ENCODE measurements at places on chromosomes 3 and 15.

GRCh38 chr3:174218016-174218415 is 641.1 kb upstream of the NAALADL2 start:
- no peak for DNase-seq

- DNase-seq: no peak
Measured at GRCh38 chr3:39250116-39250747, 29.6 kb downstream of the CX3CR1 start.

GRCh38 chr3:171791692-171792076 is 18.6 kb downstream of the PLD1 start:
- DNase-seq: no peak

DNA sequence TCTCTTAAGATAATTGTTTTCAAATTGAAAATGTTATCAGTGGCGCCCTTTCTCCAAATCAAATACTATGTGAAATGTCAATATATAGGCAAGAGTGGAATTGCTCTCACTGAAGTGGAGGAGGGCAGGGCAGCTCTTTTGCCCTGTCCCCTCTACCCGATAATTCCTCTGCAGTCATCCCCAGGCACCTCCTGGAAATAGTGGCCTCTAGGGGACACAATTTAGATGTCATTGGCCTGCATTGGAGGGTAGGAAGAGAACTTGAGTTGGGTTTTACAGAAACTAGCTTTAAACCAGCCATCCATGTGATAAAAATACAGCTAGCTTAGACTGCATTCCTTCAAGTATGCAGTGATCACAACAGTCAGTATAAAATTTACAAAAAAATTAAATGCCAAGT is 288.9 kb downstream of the EDEM1 start:
- DNase-seq: no peak

DNA sequence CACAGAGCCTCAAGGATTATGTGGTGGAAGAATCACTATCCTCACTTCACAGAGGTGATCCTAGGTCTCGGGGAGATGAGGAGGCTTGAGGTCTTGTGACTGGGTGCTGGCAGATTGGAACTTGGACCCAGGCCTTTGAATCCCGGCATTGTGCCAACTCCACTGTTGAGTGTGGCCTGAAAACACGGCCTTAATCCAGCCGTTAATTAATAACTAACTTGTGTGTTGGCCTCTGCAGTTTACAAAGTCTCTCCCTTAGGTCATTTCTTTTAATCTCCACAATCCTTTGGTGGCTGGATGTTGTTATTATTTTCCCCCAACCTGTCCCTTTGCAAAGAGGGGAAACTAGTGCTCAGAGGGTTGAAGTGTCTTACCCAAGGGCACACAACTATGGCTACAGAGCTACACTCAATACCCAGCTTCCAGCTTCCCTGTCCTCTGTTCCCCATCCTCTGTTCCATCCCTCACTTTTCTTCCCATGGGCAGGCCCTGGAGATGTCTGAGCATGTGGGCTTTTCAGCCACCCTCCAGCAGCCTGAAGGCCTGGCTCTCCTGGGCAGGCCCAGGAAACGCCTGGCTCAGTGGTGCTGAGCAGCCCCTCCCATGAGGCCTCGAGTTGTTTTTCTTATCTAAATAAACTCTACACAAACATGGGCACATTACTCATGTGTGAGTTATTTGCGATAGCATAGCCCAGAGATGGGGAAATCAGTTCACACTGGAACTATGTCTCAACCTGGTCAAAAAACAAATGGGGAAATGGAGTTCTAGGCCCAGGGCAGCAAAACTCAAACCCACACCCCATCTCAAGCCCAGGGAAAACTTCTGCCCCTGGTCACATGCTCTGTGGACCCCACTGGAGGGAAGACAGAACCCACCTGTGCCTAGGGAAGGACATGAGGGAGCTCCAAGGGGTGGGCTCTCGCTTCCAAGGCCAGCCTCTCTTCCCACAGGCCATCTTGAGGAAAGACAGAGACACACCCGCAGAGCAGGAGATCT is 16.8 kb upstream of the SMAD3 start:
- no peak for DNase-seq

GRCh38 chr3:191566469-191566868 is 105.5 kb downstream of the PYDC2 start:
- DNase-seq: no peak

DNA sequence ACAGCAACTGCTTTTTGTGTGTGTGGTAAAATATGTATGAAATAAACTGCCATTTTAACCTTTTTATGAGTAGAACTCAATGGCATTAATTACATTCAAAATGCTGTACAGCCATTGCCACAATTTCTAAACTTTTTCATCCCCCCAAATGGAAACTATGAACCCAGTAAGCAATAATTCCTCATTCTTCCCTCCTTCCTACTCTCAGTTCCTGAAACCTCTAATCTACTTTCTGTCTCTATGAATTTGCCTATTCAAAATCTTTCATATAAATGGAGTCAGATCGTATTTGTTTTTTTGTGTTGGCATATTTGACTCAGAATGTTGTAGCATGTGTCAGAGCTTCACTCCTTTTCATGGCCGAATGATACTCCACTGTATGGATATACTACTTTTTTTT is 5.3 kb upstream of the BLM start:
- no peak for DNase-seq

GRCh38 chr15:77094397-77095030 is 23.6 kb upstream of the TSPAN3 start:
- no peak for DNase-seq

DNA sequence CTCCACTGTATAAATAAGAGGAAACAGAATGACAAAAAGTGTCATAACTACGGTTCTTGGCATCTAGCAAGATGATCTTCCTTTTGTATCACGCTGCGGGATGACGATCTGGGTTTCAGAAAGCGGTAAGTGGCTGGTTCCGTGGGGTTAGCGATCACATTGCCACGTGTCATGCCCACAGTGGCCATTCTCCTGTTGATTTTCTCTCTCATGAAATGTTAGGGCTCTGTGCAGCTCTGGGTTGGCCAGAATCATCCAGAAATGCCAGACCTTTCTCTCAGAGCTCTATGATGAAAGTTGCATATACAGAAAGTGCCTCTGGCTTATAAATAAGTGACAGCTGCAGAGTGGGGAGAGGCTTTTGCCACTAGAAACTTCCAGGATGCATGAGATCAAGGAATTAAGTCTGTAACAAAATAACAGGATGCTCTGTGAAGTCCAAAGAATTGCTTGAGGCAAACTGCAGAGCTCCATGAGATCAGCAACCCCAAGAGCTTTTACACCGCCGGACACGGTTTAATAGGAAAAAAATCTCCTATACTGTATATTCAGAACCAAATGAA is 71.6 kb downstream of the ABTB1 start:
- no peak for DNase-seq

GRCh38 chr15:68447209-68447608 is 15.2 kb upstream of the ITGA11 start:
- no peak for DNase-seq

DNA sequence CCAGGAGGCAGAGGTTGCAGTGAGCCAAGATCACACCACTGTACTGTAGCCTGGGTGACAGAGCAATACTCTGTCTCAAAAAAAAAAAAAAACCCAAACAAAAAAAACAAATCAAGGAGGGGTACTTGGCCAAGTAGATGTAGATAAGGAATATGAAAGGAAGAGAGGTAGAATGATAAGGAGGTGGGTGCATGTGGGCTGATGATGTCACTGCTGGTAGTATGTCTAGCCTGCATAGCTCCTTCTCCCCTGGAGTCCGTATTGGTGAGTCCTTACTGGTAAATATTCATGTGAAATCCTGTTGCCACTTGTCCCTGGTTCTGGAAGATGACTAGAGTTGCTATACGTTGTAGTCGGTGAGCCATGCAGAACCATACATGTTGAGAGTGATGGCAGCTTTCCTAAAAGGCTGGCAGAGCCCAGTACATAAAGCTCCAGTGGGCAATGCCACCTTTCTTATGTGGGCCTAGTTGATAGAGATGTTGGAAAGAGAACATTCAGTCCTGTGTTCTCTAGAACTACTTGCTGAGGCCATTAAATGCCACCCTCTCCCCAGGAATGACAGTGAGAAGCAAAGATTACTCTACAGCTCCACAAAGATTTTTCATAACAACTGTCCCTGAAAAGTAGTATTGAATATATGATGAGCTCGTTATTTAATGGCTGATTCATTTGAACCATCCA is 11.0 kb downstream of the KAT2B start:
- DNase-seq: peak; percentile 34

DNA sequence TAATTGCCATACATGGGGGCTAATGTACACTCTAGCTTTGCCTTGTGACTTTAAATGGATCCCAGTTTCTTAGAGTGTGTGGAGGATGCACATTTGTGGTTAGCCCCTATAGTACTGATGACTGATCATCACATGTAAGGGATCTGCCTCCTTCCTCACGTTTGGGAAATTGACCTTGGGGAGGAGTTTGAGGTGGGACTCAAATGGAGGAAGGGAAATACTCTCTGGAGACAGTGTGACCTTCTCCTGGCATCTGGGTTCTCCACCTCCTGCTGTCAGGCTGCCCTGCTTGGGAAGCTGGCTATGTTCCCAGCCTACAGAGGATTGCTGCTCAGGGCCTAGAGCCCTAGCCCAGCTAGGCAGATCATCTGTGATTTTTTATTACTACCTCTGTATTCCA is 48.7 kb downstream of the PPM1L start:
- no peak for DNase-seq

DNA sequence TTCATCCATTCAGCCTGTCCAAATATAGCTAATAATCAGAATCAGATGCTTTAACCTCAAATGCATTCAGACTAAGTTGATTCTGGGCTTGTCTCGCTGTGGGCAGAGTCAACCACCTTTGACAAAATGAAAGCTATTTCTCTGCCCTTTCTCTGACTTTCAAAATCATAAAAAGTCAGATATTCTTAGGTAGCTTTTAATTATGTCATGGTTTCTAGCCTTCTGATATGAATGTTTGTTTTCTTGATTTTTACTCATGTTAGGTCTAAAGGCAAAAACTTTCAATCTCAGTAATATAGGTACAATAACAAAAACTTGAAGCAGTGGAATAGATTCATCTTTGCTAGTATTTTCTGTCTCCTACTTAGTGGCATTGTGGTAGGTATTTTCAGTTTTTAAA is 25.3 kb upstream of the C15orf61 start:
- DNase-seq: no peak

DNA sequence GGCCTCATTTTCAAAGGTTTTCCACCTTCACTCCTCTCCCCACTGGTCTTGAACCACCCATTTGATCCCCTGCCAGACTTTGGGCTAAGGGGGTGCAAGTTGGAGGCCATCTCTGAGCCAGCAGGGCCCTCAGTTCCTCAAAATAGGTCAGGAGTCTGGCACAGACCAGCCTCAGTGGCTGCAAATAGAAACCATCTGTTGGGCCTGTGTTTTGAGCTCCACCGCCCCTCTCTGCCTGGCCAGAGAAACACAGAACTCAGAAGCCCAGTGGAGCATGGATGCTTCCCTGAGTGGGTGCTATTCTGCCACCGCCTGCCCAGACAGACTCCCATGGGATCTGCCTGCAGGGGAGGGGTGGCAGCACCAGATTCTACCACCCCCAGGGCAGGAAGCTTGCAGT is 56.3 kb downstream of the CORO2B start:
- DNase-seq: no peak

DNA sequence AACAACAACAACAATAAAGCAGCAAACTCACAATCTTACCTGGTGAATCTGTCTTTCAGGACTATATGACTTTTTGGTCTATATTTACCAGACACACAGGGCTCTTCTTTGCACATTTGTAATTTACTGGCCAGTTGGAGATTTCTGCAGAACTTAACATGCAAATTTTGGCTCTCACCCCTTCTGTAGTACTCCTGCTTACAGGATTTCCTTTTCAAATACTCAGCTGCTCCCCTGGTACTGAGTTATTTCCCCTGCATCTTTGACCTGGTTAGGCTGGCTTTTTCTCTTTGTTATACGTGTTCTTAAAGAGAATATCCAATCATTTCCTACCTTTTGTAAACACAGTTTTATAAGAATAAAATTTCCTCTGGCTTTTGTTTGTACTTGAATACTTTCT is 228.0 kb downstream of the MBNL1 start:
- no peak for DNase-seq

GRCh38 chr15:88454867-88455810 is 12.0 kb downstream of the MRPL46 start:
- DNase-seq: peak; percentile 12

- DNase-seq: no peak
Measured at GRCh38 chr3:172905451-172905850, 154.9 kb downstream of the ECT2 start.

DNA sequence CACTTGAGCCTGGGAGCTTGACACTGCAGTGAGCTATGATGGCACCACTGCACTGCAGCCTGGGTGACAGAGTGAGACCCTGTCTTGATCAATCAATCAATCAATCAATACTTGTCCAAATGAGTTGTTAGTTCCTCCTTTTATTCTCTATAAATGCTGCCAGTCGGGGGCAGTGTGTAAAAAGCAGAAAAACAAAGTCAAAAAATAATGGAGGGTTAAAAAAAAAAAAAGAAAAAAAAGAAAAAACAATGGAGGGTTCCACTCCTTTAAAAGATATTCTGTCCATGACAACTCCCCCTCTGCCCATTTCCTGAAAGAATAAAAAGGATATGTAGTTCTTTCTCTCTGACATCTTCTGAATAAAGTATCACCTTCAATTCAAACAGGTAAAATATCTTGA is 1068.6 kb downstream of the FHIT start:
- DNase-seq: no peak

- DNase-seq: no peak
Measured at GRCh38 chr3:54527953-54528352, 399.9 kb downstream of the LRTM1 start.

DNA sequence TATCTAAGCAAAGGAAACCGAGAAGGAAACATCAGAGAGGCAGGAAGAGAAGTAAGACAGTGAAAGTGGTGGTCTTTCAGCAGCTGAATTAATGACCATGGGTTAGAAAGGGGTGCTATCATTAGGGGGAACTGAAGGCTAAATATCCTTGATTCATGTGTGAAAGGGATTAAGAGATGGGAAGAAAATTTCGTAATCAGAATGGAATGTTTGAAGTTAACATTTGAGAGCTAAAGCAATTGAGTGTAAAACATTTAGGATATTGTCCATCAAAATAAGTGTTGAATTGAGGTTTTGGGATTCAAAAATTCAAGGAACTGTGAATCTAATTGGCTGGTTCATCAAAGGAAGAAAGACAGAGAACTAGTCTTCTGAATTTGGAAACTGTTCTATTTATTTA is 4.1 kb upstream of the ECT2 start:
- no peak for DNase-seq

DNA sequence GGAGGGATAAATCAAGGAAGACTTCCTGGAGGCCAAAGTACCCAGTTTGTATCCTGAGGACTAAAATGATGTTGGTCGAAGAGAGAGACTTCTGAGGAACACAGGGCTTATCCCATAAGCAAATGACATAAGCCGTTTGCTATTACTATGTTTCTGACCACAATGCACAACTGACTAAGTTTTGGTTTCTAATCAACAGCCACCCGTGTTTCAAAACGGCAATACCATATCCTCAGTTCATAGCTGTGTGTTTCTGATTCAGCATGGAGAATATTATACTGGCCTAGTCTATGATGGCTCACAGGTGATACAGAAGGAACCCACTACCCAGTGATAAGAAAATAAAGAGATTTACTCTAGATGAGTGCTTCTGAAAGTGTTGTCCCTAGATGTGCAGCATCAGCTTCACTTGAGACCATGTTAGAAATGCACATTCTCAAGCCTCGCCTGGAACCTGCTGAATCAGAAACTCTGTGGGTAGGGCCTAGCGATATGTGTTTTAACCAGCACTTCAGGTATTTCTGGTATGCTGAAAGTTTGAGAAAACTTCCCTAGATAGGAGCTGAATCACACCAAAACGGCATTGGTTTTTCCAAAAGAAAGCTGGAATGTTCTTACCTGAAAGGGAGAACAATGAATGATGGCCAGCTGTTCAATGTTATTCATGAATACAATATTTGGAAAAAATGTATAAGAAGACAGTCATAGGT is 639.7 kb upstream of the NR2F2 start:
- no peak for DNase-seq

GRCh38 chr3:18575573-18575972 is 150.4 kb upstream of the SATB1 start:
- DNase-seq: no peak
